ENCODE measurements at places on chromosomes 5 and 9. TPM values are rescaled to one million over a fixed set of nuclear protein-coding genes. Genes with fewer than 3 reads are reported as not detected.

GRCh38 chr9:114371973-114372917, 15.5 kb downstream of the AKNA start:
- H3K4me3 ChIP-seq = no peak overlapping the region
- H3K27me3 ChIP-seq = no peaks in the 10 kb centered on the region
- no peak for DNase-seq
- no peaks in the 10 kb centered on the region for H3K4me1 ChIP-seq

DNA sequence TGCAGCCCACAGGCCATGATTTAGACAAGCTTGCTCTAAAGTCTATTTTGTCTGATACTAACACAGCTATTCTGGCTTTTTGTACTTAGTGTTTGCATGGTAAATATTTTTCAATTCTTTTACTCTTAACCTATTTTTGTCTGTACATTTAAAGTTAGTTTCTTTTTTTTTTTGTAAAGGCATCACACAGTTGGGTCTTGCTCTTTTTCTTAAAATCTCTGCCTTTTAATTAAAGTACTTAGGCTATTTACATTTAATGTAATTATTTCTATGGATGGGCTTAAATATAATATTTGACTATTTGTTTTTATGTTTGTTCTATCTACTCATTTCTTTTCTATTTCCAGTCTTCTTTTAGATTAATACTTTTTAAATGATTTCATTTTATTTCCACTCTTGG, 49.7 kb upstream of the MAST4 start:
- no peak for DNase-seq
- H3K4me3 ChIP-seq = no peak overlapping the region
- H3K4me1 ChIP-seq = no peaks in the 10 kb centered on the region
- H3K27ac ChIP-seq = no peak overlapping the region
- H3K27me3 ChIP-seq = no peaks in the 10 kb centered on the region
- no peaks in the 10 kb centered on the region for H3K36me3 ChIP-seq

GRCh38 chr9:124079176-124079925, 67.8 kb downstream of the LHX2 start:
- H3K27ac ChIP-seq = no peak overlapping the region
- H3K4me3 ChIP-seq = no peak overlapping the region

- H3K27ac ChIP-seq = no peak overlapping the region
- no peaks in the 10 kb centered on the region for H3K27me3 ChIP-seq
- no peak overlapping the region for H3K4me3 ChIP-seq
- no peaks in the 10 kb centered on the region for H3K4me1 ChIP-seq
- no peaks in the 10 kb centered on the region for H3K36me3 ChIP-seq
Measured at GRCh38 chr5:74070766-74071165, 444.8 kb downstream of the ARHGEF28 start.

FOXD4L6 gene
- polyA plus RNA-seq = 0.06 TPM

SHISAL2B gene
- 0.06 TPM for polyA plus RNA-seq

GRCh38 chr5:179292202-179292601, 53.1 kb downstream of the ADAMTS2 start:
- no peaks in the 10 kb centered on the region for H3K27me3 ChIP-seq
- H3K4me3 ChIP-seq = no peak overlapping the region
- no peak overlapping the region for H3K27ac ChIP-seq
- DNase-seq = no peak

GRCh38 chr5:19626211-19626610, 361.8 kb downstream of the CDH18 start:
- H3K4me1 ChIP-seq = no peaks in the 10 kb centered on the region
- H3K27ac ChIP-seq = no peak overlapping the region
- DNase-seq = no peak
- no peaks in the 10 kb centered on the region for H3K27me3 ChIP-seq

DNA sequence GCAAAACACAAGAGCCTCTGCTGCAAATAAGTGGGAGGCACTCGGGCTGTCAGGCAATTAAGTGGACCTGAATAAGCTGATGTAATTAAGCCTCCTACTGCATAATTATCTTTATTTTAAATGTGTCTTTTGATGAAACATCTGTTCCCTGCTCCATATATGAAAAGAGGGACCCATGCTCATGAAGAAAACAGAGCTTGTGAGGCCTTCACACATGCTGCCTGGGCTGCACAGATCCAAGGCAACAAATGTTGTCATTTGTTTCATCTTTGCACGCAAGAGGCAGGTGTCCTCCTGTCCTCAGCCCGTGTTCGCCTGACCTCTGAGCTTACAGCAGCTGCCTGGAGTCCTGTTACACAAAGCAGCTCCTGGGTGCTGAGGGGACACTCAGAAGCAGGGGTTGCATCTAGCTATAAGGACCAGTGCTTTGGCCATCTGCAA, 381.1 kb downstream of the ZNF608 start:
- no peaks in the 10 kb centered on the region for H3K4me1 ChIP-seq
- H3K27me3 ChIP-seq = no peaks in the 10 kb centered on the region
- H3K27ac ChIP-seq = no peak overlapping the region
- no peak overlapping the region for H3K4me3 ChIP-seq
- peak; percentile 7 for DNase-seq
- H3K36me3 ChIP-seq = no peaks in the 10 kb centered on the region

GRCh38 chr5:133728475-133728874, 116.1 kb upstream of the FSTL4 start:
- H3K4me3 ChIP-seq = no peak overlapping the region
- H3K36me3 ChIP-seq = no peaks in the 10 kb centered on the region
- no peaks in the 10 kb centered on the region for H3K4me1 ChIP-seq
- no peak for DNase-seq
- H3K27ac ChIP-seq = no peak overlapping the region

ZNF366 gene
- 2.1 TPM for polyA plus RNA-seq

DNA sequence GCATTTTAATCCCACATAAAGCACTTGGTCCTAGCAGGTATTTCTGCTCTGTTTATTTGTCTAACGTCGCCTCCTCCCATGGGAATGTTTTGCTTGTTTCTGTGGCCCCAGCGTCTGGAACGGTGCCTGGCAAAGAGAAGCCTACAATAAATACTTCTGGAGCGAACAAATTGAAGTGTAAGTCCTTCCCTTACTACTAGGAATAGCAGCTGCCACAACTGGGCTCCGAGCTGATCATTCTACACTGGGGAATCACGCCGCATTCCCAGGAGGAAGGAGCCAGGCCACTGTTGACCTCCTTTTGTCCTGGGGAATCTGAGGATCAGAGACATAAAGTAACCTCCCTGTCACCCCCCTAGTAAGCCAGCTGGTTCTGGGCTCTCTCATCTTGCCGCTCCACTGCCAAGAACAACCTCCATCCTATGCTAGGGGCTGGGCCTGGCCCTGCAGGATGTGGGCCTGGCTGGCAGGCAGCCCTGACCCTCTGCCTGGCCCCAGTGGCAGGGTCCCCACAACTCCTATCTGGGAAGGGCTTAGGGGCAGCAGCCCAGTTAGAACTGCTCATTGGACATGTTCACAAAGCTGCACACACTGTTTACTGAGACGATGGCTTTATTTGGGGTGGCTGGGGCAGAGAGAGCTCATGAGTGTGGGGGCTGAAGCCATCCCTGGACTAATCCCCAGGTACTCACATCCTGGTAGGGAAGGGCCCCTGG, 82.8 kb downstream of the GTF3C4 start:
- no peak for DNase-seq
- no peak overlapping the region for H3K4me3 ChIP-seq
- no peaks in the 10 kb centered on the region for H3K36me3 ChIP-seq
- no peaks in the 10 kb centered on the region for H3K4me1 ChIP-seq
- H3K27ac ChIP-seq = no peak overlapping the region
- peaks cover 3% of the 10 kb centered on the region for H3K27me3 ChIP-seq
